Activated CD8-positive, alpha-beta memory T cell treated with anti-CD3 and anti-CD28 coated beads for 1 hour (primary cell): ENCODE measurements at places on chromosomes 2 and 18.

DNA sequence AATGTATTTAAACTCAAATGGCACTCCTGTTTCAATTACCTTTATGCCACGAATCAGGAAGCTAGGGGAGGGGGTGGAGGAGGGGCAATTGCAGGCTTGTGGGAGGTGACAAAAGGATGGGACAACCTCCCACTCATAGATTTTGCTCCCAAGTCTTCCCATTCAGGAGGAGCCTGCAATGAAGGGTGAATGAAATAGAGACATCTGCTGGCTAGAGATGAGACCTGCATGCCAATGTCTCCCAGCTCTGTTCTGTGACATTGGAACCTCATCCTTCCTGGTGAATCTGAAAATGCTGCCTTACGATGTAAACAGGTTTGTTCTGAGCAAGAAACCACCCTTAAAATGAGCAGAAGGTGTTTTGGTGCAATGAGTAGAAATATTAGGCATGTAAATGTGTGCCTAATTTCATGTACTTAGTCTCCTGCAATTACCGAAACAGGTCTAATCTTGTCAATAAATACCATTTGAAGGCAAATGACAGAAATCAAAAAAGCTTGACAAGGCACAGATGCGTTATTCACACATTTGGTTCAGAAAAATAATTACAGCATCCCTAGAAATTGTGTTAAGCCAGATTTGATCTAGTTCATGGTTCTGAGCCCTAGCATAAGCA is 2.7 kb upstream of the PID1 start:
- DNase-seq: no peak

DNA sequence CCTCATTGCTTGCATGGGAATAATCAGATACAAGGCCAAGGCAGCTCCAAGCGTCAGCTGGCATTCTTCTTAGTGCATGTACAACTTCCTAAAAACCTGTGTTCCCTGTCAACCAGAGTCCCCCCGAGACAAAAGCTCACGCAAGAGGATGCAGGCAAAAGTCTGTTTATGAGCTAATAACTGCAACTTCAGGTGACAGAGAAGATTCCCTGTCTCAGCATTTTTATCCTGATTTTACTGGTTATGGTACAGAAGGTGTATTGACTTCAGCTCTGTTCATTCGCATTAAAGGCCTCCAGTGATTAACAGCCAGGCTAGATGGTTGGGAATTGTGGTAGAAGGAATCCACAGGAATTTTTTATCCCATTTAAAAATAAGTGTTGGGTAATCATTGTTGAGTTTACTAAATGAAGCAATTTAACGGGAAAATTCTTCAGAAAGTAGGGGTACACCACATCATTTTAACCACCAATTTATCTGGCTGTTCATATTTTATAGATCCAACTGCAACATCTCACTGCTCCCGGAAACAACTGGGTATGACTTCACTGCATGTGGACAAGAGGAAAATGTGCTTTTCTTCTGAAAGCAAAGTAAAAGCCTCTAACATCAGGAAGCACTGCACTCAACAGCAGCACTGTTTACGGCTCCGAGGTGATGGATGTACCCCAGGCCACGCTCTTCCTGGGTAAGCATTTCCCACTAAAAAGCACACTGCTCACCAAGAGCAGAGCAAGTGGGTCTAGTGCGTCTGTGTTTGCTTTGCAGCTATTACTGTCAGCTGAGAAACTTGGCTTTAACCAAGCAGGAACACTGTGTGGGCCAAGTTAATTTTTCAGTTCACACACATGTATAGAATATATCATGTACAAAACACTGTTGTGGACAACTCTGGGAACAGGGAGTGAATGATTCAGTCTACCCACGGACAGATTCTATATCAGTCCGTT is 31.9 kb downstream of the CCBE1 start:
- DNase-seq: no peak

- no peak for DNase-seq
Observed at GRCh38 chr18:57768537-57769326, 34.4 kb downstream of the ATP8B1 start.

DNA sequence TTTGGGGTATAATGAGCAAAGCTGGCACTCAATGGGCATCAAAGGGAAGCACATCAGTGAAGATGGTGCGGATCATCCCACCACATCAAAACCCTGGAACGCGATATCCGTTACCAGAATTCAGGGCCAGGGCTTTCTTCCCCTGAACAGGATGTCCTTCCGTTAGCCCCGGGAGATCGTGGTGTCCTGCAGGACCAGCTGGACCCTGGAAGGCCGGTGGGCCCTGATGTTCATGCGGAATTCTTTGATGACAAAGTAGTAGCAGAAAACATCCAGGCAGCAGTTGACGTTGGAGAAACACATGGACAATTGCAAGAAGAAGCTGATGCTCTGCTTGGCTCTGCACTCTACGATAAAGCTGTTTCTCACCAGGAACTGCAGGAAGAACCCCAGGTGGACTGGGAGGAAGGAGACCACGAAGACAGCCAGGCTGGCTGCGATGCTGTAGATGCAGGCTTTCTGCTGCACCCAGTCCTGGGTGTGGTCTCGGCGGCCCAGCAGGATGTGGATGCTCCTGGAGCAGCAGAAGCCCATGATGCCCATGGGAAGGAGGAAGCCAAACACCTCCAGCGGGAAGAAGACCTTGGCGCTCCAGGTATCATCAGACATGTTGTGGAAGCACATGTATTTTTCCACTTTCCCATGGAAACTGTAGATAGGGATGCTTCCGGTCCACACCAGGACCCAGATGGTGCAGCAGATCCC is 15.0 kb downstream of the GPR55 start:
- no peak for DNase-seq

DNA sequence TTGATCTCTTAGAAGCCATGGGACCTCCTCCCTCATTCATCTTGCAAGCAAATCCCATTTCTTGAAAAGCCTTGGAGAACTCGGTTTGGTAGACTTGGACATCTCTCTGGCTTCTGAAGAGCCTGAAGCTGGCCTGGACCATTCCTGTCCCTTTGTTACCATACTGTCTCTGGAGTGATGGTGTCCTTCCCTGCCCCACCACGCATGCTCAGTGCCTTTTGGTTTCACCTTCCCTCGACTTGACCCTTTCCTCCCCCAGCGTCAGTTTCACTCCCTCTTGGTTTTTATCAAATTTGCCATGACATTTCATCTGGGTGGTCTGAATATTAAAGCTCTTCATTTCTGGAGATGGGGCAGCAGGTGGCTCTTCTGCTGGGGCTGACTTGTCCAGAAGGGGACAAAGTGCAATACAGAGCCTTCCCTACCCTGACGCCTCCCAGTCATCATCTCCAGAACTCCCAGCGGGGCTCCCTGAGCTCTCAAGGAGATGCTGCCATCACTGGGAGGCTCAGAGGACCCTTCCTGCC is 20.0 kb downstream of the FOSL2 start:
- no peak for DNase-seq

DNA sequence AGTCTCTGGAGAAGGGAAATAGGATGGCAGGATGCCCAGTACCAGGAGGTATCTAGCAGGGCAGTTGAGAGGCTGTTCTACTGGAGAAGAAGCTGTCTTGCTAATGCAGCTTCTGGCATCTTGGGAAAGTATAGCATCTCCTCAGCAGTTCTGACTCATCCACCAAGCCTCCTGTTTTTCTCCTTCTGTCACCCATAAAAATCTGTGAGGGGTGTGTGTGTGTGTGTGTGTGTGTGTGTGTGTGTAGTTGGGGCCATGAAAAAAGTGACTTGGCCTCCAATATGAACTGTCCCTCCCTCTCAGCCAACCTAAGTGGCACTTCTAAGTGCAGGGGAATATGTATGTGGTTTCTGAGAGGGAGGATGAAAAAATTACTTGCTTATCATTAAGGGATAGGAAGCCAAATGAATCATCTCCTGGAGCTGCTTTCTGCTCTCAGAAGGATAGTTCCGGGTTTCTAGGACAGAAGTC is 83.9 kb downstream of the CBLN2 start:
- DNase-seq: no peak

- no peak for DNase-seq
Observed at GRCh38 chr18:56319953-56320352, 318.4 kb downstream of the TXNL1 start.

DNA sequence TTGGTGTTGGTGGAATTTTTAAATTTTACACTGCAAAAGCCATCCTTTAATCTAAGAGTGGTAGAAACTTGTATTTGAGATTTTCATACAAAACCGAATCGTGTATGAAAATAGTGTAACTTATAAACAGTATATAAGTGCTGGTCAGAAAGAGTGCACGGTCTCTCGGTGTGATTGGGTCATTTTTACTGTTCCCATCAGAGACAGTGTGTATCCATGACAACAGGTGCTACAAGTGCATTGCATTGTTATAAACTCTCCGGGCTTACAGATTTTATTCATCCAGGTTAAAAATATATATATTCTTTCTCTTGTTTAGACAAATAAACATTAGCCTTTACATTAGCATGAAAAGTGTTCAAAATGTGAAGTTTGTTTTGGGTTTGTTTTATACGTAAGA is 721.9 kb downstream of the METTL4 start:
- no peak for DNase-seq

GRCh38 chr2:158835431-158835830 is 40.3 kb downstream of the DAPL1 start:
- no peak for DNase-seq

- DNase-seq: no peak
Observed at GRCh38 chr18:67599277-67599676, 82.8 kb upstream of the DSEL start.

DNA sequence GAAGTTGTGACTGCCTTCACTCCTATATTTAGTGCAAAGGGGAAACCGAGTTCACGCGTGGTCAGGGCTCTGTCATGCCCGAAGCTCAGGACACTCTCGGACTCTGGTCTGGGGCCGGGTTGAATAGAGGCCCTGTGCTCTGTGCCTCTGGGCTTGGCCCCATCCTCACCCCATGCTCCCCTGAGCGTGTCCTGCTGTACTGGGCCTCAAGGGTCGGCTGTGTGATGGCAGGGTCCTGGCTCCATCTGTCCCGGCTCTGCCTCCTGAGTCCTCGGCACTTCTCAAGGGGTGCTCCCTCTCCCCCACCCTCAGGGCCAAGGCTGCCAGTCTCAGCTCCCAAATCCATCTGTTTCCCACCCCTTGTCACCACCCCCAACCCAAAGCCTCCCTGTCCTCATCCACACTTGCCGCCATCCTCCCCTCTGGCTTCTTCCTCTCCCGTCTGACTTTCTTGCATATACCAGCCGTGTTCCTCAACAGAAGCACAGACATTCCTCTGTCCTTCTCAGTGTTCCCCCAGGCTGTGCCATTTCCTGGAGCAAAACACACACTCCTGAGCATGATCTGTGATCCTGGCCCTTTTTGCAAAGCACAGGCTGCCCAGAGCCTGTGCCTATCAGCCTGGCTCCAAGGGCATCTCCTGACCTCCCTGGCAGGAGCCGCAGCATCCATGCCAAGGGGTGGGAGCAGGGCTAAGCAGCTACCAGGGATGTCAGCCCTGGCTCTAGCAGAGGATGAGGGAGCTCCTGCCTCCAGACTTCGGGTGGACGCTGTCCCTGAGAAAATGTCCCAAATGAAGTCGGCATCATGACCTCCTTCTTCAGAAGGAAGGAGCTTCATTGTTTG is 64.2 kb upstream of the OTOS start:
- no peak for DNase-seq

DNA sequence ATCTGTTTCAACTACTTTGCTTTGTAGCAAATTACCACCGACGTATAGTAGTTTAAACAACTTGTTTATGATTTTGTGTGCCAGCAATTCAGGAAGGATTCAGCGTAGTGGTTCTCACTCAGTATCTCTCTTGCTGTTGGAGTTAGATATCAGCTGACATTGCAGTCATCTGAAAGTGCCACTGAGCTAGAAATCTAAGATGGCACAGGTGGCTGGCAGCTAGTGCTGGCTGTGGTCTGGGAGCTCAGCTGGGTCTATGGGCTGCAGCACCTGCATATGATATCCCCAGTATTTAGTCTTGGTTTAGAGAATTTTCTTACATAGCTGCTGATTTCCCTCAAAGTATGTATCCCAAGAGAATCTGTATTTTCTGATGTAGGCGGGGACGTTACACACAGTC is 235.6 kb downstream of the SCG2 start:
- DNase-seq: no peak

DNA sequence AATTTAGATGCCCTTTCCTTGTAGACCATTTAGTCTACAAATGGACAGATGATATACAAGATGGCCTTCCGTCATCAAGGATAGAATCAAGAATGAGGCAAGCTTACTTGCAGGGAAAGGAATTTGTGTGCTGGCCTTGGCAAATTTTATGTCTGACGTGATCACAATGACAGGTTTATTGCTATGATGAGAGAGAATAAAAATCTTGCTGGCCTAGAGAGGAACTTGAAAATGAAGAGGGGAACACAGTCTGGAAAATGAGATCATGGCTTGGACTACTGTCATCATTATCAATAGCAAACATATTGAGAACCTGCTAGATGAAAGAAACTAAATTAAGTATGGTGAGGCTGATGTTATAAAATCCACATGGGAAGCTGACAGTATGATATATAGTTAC is 66.0 kb downstream of the CSRNP3 start:
- DNase-seq: no peak

GRCh38 chr2:24929230-24929629 is 9.2 kb upstream of the ADCY3 start:
- DNase-seq: no peak

DNA sequence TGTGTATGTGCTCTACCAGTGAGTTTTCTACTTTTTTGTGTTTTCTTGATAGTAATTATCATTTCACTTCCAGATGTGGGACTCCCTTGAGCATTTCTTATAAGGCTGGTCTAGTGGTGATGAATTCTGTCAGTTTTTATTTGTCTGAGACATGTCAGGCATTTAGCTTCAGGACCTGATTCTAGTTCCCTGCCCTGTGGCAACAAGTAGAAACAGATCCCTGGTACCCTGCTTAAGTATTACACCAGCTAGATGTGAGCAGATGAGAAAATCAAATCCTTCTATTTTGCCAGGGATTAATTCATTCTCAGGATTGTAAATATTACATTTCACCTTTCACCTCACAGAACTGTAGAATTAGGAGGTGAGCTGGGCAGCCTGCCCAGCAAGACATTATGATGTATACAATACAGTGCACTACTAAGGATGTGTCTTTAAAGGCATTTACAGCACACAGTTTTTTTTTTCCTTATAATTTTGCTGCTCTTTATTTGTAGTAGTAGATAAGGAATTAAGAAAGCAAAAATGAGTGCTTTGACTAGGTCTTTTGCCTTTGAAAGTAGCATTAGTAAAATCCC is 35.1 kb downstream of the GALM start:
- DNase-seq: no peak

DNA sequence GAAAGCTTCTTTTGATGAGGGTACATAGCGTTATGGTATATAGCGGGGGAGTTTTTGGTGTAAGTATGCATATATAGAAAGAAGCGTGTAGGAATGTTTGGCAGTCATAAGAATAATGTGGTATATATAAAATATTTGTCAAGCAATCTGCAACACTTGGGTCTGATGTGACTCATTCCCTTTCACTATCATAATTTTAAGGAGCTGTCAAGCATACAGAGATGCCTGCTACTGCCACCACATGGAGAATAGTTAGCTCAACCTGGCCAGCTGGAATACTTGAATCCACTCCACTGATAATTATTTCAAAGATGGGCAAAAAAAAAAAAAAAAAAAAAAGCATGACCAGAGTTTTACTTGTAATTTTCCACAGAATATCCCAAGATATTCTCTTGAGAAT is 559.8 kb upstream of the REG3G start:
- no peak for DNase-seq

- DNase-seq: no peak
Observed at GRCh38 chr2:50116096-50117010, 915.6 kb downstream of the NRXN1 start.

GRCh38 chr2:158501301-158501700 is 44.5 kb downstream of the PKP4 start:
- no peak for DNase-seq

- no peak for DNase-seq
Observed at GRCh38 chr2:162968306-162968705, 129.7 kb upstream of the KCNH7 start.
